ENCODE measurements at places on chromosomes 16 and 17. TPM values are rescaled to one million over a fixed set of nuclear protein-coding genes. Genes with fewer than 3 reads are reported as not detected.

- no peaks in the 10 kb centered on the region for H3K36me3 ChIP-seq
- H3K27ac ChIP-seq = peak overlapping the region; percentile 35
- DNase-seq = no peak
- H3K4me3 ChIP-seq = no peak overlapping the region
- no peaks in the 10 kb centered on the region for H3K4me1 ChIP-seq
Observed at GRCh38 chr16:56748826-56749225, 18.9 kb downstream of the NUP93 start.

DNA sequence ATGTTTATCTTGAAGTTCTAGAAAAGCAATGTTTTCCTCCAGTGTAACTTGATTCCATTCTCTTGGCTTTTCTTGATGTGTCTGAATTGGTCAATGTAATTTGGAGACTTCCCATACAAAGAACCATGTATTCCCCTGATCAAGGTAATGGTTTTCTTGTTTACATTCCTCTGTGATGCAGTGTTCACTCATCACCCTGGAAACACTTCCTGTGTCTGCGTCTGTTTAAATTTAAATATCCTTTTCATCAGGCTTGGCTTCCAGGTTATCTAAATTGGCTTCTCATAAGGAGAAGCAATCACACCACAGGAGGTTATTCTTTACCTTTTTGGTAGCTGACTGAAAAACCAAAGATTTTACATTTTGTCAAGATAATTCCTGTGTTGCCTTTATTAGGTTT, 237.3 kb upstream of the WSCD1 start:
- H3K27ac ChIP-seq = no peak overlapping the region
- no peak for DNase-seq
- no peaks in the 10 kb centered on the region for H3K36me3 ChIP-seq
- H3K4me1 ChIP-seq = no peaks in the 10 kb centered on the region

- H3K27me3 ChIP-seq = no peaks in the 10 kb centered on the region
- no peaks in the 10 kb centered on the region for H3K36me3 ChIP-seq
- H3K4me3 ChIP-seq = peak overlapping the region; percentile 98
- peak overlapping the region; percentile 100 for H3K27ac ChIP-seq
Observed at GRCh38 chr16:20899477-20900298, 470 bp downstream of the DCUN1D3 start.

- no peak overlapping the region for H3K27ac ChIP-seq
- H3K4me3 ChIP-seq = no peak overlapping the region
- no peak for DNase-seq
- no peaks in the 10 kb centered on the region for H3K4me1 ChIP-seq
- no peaks in the 10 kb centered on the region for H3K36me3 ChIP-seq
Observed at GRCh38 chr17:33451221-33451620, 158.1 kb upstream of the ASIC2 start.

DNA sequence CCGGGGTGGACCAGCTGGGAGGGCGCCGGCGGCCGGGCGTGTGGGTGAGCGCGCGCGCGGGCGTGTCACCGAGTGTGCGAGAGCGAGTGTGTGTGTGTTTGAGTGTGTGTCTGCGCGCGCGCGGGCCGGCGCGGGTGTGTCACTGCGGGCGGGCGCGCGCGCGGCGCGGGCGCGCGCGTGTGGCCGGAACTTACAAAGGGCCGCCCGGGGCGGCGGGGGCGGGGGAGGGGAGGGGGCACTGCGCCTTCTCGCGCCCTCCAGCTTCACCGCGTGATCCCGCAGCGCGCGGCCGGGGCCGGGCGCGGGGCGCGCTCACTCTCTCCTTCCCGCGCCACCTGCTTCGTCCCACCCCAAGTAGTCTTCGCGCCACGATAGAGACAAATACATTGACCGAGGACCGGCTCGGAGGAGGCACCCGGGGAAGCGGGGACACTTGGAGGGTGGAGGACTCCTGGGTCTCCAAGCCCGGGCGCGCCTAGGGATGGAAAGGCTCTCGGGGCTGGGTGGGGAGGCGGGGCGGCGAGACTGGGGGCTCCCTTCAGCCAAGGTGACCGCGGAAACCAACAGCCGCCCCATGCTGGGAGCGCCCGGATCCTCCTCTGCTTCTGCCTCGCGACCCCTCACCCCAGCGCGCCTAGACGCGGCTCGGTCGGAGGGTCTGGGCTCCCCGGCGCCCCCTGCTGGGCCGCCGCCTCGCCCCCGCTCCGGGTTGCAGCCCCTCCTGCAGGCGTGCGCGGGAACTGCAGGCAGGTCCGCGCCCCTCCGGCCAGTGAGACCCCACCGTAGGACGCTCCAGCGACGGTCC, at the start of gene SRCIN1:
Gene SRCIN1, minus strand, starts transcription at position 112 of the 805 bp plus-strand sequence. CDS start 247 bp downstream, outside the sequence.
- no peaks in the 10 kb centered on the region for H3K36me3 ChIP-seq
- H3K4me1 ChIP-seq = peaks cover 18% of the 10 kb centered on the region
- DNase-seq = peak; percentile 56
- H3K4me3 ChIP-seq = peak within 1 kb of the TSS; percentile 36

DNA sequence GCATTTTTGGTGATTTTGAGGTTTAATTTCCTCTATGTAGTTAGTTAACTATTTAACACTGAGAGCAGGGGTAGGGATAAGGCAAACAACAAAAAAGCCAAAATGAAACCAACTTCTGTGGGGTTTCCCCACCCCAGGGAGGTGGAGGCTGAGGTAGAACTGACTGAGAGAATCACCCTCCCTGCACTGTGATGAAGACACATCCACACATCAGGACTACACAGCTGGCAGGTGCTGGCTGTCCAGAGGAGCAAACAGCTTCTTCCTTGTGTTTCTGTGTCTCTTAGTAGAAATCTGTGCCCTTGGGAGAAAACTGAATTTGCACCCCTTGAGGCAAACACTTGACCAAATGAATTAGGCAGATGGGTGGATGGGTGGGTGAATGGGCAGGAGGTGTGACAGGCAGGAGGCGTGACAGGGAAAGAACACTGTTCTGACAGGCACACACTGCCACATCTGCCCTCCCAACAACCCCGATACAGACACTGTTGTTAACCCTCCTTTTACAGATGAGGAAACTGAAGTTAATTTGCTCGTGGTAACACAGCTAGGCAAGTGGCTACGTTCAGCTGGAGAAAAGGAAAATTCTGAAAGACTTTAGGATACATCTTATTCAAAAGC, 62.9 kb upstream of the AMZ2 start:
- H3K4me1 ChIP-seq = no peaks in the 10 kb centered on the region
- DNase-seq = no peak
- H3K27ac ChIP-seq = no peak overlapping the region
- H3K27me3 ChIP-seq = no peaks in the 10 kb centered on the region
- H3K36me3 ChIP-seq = no peaks in the 10 kb centered on the region

DNA sequence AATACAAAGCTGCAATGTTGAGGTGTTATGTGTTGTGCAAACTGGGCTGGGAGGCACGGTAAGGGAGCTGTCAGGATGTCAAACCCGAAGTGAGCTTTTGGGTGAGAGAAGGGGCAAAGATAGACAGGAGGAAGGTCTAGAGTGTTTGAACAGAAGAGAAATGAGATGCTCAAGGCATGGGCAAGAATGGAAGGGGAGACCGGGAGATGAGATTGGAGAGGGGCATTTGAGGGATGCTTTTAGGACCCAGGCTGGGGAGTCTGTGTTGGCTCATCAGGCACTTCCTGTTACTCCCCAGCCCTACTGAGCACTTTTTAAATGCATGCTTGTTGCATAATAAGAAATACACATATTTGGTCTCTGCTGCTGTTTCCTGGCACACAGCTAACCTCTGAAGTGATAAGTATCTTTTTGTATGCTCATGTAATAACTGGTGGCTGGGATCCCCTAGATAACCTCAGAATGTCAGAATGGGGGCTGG, 13.7 kb downstream of the UNC45B start:
- no peaks in the 10 kb centered on the region for H3K36me3 ChIP-seq
- DNase-seq = no peak
- no peak overlapping the region for H3K27ac ChIP-seq
- no peaks in the 10 kb centered on the region for H3K27me3 ChIP-seq
- no peak overlapping the region for H3K4me3 ChIP-seq

GRCh38 chr17:53118948-53119347, 703.8 kb upstream of the KIF2B start:
- H3K27me3 ChIP-seq = no peaks in the 10 kb centered on the region
- H3K27ac ChIP-seq = no peak overlapping the region
- DNase-seq = no peak
- no peak overlapping the region for H3K4me3 ChIP-seq
- no peaks in the 10 kb centered on the region for H3K4me1 ChIP-seq

ABCC11 gene
- not detected for total RNA-seq

GRCh38 chr16:12673466-12673865, 130.2 kb downstream of the CPPED1 start:
- H3K36me3 ChIP-seq = no peaks in the 10 kb centered on the region
- H3K27ac ChIP-seq = no peak overlapping the region
- no peak overlapping the region for H3K4me3 ChIP-seq
- no peaks in the 10 kb centered on the region for H3K4me1 ChIP-seq

GRCh38 chr17:47934856-47935255, 6.5 kb upstream of the PNPO start:
- no peaks in the 10 kb centered on the region for H3K36me3 ChIP-seq
- DNase-seq = no peak
- no peaks in the 10 kb centered on the region for H3K27me3 ChIP-seq

All from uterus (tissue), 4 donors.